Activated CD4-positive, alpha-beta T cell treated with anti-CD3 and anti-CD28 coated beads, Interleukin-2, amount 50 U/mL, for 48 hours (primary cell): ENCODE measurements at places on chromosomes 12 and 14.

GRCh38 chr14:104787736-104788135 is 7.8 kb downstream of the AKT1 start:
- no peak for DNase-seq

GRCh38 chr12:44088647-44089046 is 252.8 kb downstream of the TMEM117 start:
- no peak for DNase-seq

GRCh38 chr12:109951751-109952150 is 44.4 kb downstream of the GIT2 start:
- DNase-seq, result no peak

DNA sequence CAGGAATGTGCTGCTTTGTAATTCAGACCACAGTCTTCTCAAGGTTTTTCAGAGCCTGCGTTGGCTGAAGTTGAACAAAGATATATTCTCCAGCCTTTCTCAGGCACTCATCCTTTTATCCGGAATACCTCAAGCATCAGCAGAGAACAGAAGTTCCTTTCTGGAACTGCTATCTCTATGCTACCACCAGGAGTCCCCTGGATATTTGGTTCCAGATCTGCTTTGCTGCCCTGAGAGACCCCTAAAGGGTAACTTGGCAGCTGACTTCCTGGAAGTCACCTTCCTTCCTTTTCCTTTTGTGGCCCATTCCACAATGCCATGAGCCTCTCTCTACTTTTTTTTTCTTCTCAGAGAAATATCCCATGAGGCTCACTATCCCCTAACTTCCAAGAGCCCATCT is 188.2 kb downstream of the PLCZ1 start:
- no peak for DNase-seq

DNA sequence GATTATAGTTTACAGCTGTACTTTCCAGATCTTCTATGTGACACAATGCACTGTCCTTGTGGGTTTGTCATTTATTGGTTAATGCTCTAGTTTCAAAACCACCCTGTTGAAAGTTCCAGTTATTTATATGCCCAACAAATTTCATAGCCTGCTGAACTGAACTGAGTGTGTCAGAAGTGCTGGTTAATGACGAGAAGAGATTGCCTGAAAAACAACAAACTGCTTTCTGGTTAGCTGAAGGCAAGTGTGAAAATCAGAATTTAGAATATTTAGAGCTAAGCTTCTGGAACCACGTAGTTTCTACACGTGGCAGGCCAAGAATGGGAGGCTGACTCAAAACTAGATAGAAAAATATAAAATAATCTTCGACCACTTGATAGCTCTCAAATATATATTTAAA is 19.1 kb upstream of the RIN3 start:
- no peak for DNase-seq

- DNase-seq, result no peak
These were observed 70.5 kb upstream of the FRMD6 start for GRCh38 chr14:51581017-51581881.

- no peak for DNase-seq
These were observed 106.1 kb upstream of the PLXNC1 start for GRCh38 chr12:94042321-94042720.

- no peak for DNase-seq
These were observed 27.3 kb upstream of the ITPK1 start for GRCh38 chr14:93142854-93143652.

GRCh38 chr12:127293507-127294310 is 973.3 kb upstream of the TMEM132C start:
- peak; percentile 63 for DNase-seq

- DNase-seq, result no peak
These were observed 48.6 kb downstream of the PCNX1 start for GRCh38 chr14:70955543-70956480.
